Fibroblast of skin of left quadriceps (primary cell): ENCODE measurements at places on chromosomes 16 and 17.

DNA sequence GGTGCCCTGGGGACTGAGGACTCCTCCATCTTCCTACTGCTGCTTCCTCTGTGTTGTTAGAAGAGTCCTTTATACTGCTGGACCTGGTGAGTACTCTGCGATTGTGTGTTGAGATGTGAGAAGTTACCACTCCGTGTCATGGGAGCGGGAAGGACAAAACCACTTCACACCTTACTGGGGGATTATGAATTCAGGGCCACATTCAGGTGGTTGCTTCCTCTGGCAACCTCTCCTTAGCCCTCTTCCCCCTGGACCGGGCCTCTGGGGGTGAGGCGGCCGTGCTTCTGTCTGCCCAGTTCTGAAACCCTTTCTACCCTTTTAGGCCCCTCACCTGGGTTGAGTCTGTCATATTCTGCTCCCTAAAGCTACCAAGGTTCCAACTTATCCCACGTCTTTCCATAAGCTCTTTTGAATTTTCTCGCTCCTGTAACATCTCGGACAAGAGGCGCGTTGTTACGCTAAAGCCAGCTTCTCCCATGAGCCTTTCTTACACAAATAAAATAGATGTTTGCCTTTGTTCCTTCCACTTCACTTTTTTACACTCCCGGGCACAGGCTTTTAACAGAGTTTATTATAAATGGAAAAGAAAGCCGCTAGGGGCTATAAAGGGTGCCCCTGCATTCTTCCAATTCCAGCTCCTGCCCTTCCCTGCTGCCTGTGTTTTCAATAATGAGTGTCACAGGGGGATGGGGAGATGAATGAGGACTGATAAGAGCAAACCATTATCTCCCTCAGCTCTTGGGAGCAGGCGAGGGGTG is 20.7 kb upstream of the CDH13 start:
- no peak for DNase-seq

- DNase-seq = no peak
Observed at GRCh38 chr16:2296661-2297505, 29.0 kb upstream of the RNPS1 start.

GRCh38 chr17:72409405-72410002 is 288.7 kb downstream of the SOX9 start:
- DNase-seq = no peak

GRCh38 chr17:49576088-49576916 is 631 bp downstream of the NXPH3 start:
- DNase-seq = no peak

- DNase-seq = no peak
Observed at GRCh38 chr16:727291-727977, 528 bp downstream of the HAGHL start.

DNA sequence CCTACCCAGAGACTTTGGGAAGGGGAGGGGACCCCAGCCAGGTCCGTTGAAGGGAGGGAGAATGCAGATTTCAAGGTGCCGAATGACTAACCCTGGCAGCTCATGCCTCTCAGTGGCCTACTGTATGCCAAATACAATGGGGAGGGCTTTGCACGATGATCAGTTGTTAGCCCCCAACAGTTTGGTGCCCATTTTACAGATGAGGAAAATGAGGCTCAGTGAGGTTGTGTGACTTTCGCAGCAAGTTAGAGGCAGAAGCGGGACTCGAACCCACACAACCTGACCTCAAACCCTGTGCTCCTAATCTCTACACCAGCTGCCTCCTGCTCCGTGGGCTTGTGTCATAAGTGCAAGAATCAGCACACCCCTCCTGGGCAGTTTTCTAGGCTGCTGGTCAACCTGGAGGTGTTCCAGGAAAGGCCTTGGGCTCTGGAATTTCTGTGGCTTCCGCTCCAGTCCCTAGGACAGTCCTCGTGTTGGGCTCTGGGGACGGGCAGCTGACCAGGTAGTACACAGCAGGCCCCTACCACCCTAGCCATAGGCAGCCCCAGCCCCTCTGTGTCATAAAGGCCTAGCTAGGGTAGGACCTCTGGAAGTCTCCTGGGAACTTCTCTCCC is 11.9 kb upstream of the NAGPA start:
- DNase-seq = no peak

DNA sequence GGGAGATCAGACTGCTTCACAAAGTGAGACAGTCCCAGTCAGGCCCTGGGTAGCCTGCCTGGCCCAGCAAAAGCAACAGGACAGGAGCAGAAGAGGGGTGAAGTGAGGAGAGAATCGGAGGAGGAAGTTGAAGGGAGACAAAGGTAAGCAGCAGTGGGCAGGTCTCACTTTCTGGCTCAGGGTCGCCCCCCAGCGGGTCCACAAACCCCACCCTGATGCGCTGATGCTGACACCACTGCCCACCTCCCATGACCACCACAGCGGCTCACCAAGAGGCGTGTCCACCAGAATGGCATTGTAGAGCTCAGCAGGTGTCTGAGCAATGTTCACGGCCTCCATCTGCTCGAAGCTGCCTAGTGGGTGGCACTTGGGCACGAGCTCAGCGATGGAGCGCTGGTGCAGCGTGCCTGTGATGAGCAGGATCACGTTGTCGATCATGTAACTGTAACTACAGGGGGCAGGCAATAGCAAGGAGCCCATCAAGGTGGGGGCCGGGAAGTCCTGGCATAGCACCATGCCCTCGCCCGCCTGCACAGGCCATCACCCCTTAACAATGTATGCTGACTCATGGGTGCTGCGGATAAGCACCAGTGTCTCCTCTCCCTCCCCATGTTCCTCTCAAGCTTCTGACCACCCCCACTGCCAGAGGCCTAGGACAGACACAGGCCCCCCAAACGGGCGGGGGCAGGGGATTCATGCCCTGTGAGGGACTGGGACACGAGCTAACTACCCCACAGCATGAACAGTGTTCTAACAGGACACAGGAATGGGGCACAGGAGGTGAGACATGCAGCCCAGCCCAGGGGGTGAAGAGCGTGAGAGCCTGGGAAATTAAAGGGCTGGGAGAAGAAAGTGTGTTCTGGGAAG is 13.6 kb downstream of the HSD11B2 start:
- no peak for DNase-seq

DNA sequence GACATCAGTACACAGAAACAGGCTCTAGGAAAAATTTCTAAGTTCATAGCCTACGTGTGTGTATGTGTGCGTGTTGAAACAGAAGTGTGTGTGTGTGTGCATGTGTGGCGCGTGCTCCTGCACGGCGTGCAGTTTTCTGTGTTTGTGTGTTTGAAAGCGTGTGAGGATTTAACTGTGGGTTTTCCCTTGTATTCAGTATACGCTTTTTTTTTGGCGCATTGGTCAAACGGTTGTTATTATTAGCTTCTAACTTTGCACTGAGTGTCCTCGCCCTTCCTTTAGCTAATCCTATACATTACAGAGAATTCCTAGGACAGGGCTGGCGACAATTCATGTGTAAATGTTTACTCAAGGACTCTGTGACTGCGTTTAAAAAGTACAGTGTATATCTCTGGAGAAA is 23.0 kb downstream of the TMC6 start:
- no peak for DNase-seq

DNA sequence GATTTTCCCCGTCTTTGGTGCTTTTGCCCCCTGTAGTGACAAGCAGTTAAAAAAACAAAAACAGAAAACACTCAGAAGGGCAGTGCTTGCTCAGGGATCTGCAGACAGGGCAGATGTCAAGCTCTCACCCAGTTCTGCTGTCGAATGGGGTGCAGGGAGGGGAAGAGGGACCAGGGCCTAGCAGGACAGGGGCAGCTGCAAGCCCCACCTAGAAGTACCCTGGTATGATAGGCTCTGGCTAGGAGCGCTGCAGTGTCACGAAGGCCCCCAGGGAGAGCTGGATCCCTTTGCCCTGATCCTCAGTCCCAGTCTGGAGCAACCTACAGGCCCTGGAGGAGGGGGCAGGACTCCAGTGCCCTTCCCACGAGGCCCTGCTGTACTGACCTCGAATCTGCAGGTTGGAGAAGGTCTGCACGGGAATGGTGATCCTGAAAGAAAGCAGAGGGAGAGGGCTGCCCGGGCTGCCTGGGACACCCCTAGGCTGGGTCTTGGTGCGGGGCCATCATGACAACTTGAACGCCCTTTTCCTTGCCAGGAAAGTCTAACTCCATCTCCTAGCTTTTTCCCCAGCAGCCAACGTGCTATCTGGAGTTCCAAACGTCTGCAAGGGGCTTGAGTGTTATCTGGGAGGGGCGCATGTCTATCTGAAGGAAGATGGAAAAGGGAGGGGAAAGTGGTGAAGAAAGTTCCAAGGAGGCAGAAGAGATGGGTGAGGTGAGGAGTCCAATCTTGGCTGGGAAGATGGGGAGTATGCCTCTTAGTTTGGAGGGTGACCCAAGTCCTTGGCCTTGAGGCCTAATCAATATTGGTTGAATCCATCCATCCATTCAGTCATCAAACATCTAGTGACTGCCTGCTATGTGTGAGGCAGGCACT is 4.8 kb downstream of the GFAP start:
- DNase-seq = no peak
